ENCODE measurements at places on chromosomes 7 and 10.

DNA sequence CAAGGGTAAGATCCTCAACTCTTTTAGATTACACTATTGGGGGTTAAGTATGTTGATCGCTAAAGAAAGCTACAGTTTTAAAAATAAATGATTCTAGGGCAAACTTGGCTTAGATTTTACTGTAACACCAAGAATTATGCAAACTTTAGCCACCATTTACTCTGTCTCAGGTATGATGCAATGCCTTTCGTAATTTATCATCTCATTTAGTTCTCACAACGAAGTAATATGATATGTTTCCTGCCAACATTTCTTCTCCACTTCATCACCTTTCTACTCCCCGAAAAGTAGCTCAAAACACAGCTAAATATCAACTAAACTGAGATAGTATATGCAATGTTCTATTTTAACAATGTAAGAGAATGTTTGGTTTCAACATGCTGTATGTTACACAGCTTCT, 21.1 kb downstream of the FAM133B start:
- no peak for DNase-seq

DNA sequence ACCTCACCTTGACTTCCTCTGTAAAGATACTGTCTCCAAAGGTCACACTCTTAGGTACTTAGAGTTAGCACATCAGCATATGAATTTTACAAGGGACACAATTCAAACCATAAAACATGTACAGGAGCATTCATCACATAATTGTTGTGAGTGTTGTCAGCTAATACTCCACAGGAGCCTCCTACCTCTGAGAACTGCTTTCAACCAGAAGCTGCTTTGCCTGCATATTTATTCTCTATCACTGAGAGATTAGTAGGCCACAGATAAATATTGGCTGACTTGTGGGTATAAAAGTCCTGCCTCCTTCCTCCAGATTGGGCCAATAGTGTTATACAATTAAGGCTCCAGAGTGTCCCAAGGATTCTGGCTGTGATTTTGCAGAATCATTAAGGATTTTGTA, 1207.0 kb downstream of the XPNPEP1 start:
- DNase-seq: no peak

GRCh38 chr7:36286226-36286625, 103.4 kb upstream of the ANLN start:
- peak; percentile 69 for DNase-seq

DNA sequence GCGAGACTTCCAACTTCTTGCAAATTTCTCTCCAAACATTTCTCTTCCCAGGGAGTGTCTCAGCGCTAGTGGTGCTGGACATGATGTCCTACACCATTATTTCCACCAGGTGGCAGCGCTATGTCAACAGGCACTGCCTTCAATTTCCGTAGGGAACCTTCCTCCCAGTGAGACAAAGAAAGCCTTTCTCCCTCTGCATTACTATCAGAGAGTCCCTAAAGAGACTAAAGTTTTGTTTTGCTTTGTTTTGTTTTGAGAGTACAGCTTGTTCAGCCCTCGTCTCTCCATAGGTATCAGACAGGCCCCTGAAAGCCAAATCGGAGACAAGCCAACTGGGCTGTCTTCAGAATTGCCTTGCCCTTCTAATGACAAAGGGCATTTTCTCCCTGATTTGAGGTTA, 44.2 kb upstream of the GGCT start:
- DNase-seq: peak; percentile 40

DNA sequence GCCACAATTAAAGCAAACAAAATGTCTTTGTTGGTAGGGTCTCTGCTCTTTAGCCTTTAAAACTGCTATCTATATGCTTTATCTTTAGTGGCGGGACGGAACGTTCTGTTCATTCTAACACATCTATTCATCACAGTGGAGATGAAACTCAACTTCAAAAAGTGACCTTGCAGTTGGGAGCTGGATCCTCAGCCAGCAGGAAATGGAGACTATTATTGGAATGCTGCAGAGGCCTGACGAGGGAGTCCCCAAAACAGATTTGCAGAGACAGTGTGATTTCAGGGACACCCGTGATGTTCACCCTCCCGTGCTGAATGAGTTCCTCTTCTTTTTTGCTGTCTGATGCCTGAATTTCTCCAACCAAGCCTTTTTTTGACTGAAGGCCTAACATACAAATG, 306.0 kb upstream of the SHH start:
- no peak for DNase-seq

DNA sequence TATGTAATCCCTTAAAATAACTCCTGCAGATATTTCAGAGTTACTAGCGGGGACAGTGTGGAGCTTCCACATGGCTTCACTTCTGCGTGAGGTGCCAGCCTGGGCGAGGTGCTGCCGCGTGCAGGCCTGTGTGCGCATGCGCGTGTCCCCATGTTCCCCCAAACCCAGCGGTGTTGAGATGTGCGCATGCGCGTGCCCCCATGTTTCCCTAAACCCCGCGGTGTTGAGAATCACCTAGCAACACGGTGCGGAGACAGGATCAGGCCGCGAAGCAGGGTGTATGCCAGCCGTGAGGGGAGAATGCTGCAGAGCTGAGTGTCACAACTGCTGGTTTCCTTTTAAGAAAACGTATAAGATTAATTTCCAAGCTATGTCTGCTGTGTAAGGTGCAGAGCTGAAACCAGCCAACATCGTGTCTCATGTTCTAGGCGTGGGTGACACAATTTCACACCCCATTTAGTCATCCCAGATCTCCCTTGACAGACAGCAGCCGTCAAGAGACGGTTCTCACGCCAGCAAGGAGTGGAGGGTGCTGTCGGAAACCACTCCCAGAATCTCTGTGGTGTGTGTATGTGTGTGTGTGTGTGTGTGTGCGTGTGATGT, 71.9 kb upstream of the ADARB2 start:
- no peak for DNase-seq

GRCh38 chr7:93185303-93186027, 37.3 kb upstream of the SAMD9L start:
- no peak for DNase-seq

GRCh38 chr7:100893910-100894721, 1.6 kb downstream of the ACHE start:
- DNase-seq: no peak

- no peak for DNase-seq
Observed at GRCh38 chr7:129391546-129392171, 42.6 kb upstream of the STRIP2 start.

- DNase-seq: no peak
Observed at GRCh38 chr7:30027740-30028215, 434 bp upstream of the PLEKHA8 start.

GRCh38 chr10:62694537-62695126, 109.9 kb upstream of the ADO start:
- DNase-seq: no peak
